ENCODE measurements at places on chromosomes 7 and 10.

GRCh38 chr7:47573758-47574481 is 8.0 kb downstream of the TNS3 start:
- DNase-seq, result no peak

- DNase-seq, result no peak
These were observed 8.8 kb downstream of the ITGB1 start for GRCh38 chr10:32949221-32949678.

DNA sequence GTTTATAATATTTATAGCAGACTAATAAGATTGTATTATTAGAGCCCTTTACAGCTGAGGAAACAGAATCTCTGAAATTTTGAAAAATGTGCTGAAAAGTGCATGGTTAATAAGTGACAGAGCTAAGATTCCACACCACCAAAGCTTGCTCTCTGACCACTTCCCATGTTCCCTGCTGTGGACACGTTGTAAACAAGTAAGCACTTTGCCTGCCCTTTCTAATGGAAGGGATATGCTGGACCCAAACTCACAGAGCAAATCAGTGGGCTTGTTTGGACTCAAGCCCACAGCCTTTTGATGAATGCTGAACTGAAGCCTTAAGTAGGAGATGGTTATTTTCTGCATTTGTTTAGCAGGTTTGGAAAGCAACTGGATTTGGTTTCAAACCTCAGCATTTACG is 214.0 kb upstream of the TMEM72 start:
- no peak for DNase-seq

DNA sequence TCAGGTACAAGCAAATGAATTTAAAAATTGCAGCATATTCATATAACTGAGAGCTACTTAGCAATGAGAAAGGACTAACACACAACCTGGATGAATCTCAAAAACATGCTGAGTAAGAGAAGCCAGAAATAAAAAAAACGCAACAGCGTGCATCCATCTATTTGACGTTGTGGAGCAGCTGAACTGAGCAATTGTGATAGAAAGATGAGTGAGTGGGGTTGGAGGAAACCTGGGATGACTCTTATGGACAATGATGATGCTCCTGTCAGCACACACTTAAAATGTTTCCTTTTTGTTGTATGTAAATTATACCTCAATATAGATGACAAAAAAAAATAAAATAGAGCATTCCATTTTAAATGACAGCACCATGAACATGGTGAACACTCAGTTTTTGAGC is 36.0 kb upstream of the AKR1E2 start:
- no peak for DNase-seq

- DNase-seq, result no peak
These were observed 29.5 kb downstream of the LYZL2 start for GRCh38 chr10:30600005-30600404.

GRCh38 chr10:132738454-132739224 is 47.3 kb downstream of the NKX6-2 start:
- no peak for DNase-seq

GRCh38 chr7:8442051-8442813 is 8.8 kb downstream of the NXPH1 start:
- DNase-seq, result no peak

DNA sequence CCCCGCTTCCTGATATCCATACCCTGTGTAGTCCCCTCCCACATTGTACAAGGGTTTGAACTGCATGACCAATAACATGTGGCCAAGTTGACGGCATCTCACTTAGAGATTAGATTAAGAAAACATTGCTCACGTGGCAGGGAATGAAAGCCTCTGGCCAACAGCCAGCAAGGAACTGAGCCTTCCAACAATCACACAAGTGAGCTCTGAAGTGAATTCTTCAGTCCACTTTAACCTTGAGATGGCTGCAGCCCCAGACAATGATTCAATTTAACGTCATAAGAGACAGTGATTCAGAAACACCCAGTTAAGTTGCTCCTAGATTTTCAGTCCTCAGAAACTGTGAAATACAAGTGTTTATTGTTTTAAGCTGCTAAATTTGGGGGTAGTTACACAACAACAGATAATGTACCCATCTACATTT is 165.9 kb upstream of the PLXNA4 start:
- peak; percentile 47 for DNase-seq

DNA sequence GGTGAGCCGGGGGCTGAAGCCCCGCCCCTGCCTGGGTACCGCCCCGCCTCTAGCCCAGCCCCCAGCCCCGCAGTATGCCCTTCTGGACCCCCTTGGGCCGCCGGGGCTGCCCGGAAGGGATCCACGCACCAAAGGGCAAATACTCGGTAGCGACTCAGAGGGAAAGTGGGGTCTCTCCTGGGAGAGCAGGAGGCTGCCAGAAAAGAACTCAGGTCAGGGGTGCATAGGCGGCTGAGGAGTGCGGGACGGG is 796 bp downstream of the FBXL15 start:
- DNase-seq, result no peak

DNA sequence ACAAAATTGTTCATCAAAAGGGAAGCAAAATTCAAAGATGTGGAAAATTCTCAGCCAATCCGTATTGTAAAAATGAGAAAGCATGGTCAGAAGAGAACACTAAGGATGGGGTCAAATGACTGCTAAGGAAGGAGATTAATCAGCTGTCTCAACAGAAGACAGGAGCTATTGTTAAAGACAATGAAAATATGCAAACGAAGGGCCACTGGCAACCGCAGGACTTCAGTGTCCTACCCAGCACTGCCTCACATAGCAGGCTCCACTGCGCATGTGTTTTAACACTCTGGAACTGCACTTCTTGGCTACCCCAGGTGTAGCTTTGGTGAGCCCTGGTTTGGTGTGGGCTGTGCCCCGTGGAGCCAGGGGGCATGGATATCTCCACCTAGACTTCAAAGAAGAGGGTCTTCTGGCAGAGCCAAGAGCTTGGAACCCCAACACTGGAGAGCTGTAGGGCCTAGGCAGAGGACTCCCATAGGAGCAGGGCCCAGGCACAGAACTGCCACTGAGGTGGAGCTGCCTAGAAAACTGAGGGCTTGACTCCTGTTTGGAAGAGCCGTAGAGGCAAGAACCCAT is 176.2 kb upstream of the GDF10 start:
- DNase-seq, result no peak

DNA sequence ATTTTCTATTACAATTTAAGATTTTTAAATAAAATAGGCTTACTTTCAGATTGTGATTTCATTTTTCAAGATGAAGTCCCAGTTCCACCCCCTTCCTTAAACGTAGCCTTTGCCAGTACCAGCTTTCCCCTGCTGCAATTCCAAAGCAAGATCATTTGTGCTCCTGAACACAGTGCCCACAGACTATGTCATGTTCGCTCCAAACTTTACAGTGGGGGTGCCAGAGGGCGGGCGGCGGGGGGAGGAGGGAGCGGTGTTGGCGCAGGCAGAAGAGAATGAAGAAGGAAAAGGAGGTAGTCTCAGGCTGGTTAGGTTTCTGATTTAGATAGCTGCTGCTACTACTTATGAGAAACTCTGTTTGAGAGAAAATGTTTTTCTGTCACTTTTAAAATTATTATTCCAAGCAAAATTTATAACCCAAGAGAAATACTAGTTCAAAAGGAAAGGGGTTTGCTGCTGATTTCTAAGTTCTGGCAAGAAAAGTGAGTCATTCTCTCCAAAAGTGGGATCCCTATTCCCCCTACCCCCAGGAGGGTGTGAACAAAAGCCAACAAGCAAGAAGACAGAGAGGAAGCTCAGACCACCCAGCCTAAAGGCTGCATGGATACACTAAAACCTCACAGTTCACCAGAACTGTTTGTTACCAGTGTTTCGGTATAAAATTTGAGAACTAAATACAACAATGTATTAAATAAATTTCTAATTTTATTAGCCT is 109.6 kb downstream of the SRPK2 start:
- DNase-seq, result no peak

DNA sequence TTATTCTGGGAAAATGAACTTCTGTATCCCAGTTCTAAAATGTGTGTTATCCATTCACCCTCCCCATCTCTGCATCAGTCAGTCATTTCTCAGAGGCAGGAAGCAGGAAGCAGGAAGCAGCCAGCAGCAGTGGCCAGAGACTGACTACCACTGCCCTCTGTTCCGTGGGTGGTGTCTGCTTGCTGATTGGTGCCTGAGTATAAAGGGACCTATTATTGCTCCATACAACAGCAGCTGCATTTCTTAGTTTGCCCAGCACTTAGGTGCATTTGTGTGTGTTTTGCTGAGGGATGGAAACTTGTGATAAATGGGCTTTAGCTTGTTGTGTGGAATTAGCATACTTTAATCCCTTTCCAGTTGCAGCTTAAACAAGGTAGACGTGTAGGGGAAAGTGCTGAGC is 582.2 kb downstream of the SORCS1 start:
- DNase-seq, result no peak

DNA sequence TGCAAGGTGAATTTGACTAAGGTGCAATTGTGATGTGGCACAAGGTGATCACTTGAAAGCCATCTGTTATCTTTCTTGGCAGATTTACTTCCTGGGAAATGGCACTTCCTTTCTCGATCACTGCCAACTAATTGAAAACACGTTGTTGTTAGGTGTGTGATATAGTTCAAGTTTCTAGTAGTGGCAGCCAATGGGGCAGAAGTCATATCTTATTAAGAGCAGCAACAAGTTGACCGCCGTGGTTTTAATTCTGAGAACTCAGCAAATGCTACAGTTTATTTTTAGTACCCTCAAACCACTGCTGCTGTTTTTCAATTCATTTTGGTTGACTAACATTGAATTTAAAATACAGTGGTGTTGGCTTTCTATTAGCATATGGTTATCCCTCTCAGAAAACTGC is 1.6 kb downstream of the CHN2 start:
- DNase-seq, result no peak

GRCh38 chr10:128695931-128696330 is 569.7 kb upstream of the MKI67 start:
- DNase-seq, result no peak

- no peak for DNase-seq
These were observed 115.5 kb downstream of the GFRA1 start for GRCh38 chr10:116157485-116157884.

DNA sequence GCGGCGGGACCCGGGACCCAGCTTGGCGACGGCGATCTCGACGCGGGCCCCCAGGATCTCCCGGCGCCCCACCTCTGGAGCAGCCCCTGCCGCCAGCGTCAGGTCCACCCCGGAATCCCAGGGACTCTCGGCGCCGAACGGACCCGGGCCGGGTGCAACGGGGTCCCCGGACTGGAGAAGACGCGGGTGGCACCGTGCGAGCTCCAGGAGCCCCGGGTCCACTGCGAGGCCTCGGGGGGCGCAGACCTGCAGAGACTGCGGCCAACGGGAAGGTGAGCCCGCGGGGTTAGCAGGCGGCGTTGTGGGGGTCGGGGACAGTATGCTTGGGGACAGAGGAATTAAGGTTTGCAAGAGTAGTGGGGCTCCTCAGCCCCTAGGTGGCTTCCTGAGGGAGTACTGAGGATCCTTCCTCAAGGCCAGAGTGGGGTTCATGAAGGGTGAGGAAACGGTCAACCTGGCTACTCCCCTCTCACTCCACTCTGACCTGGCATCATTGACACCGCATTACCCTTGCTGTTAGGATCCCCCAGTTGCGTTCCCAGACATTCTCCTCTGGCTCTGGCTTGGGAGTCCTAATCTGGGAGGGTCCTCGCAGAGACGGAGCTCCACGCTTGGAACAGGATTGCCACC is 353 bp downstream of the EPHB6 start:
- DNase-seq, result no peak

DNA sequence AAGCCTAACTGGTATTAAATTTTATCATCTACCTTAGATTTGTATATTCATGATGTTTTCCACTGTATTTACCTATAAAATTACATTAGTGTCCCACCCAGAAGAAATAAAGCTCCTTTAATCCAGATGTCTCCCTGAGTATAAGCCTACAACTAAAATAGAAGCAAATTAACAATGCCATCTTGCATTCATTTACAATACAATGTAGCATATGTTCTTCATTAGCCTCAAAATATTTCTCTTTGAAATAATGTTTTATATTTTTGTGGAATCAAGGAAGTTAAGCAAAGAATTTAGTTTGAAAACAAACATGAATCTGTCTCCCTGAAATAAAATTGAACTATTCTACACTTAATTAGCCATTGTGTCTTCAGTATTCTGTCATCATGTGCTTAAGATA is 112.3 kb downstream of the CACNA2D1 start:
- DNase-seq, result no peak

DNA sequence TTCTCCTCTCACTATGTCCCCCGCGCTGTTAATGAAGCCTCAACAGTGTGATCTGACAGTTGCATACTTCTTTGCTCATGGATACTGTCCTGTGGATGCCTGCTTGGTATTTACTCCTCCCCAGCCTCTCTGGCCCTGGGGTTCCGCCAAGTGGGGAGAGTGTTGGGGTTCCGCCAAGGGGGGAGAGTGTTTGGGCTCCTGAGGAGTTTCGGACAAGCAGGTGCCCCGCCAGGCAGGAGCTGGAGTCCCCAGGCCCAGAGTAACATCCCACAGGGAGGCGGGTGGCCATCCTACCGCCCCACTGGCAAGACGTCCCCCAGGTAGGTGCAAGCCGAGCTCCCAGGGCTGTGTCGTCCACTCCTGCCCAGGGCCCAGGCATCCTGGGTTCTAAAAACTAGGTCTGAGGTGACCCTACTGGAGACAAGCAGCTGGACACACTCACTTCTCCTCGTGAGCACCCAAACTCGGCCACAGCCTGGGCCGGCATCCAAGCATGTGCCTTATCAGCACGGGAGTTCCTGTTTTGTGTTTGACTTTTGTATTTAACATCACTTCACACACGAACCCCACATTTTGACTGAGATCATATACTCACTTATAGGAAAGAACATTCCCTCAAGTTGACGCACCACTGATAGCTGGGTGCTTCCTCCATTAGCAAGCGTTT is 34.2 kb downstream of the CAMK2B start:
- peak; percentile 7 for DNase-seq

GRCh38 chr10:129530581-129530980 is 63.5 kb downstream of the MGMT start:
- DNase-seq, result no peak

DNA sequence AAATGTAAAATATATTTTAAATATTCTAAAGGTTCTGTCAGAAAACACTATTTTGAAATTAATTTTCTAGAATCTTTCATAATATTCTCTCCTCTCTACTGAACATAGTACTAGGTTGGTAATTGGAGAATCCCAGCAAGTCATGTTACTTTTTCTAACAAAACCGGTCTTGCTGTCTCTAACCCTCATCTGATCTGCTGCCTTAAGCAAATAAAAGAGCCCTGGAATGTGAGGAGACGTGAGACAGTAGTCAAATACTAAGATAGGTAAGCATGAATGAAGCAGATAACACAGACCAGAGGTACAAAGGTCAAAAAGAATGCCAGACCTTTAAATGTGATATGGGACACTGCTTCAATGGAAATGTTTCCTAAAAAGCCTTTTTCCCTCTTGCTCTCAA is 462.4 kb upstream of the NUPR2 start:
- no peak for DNase-seq

DNA sequence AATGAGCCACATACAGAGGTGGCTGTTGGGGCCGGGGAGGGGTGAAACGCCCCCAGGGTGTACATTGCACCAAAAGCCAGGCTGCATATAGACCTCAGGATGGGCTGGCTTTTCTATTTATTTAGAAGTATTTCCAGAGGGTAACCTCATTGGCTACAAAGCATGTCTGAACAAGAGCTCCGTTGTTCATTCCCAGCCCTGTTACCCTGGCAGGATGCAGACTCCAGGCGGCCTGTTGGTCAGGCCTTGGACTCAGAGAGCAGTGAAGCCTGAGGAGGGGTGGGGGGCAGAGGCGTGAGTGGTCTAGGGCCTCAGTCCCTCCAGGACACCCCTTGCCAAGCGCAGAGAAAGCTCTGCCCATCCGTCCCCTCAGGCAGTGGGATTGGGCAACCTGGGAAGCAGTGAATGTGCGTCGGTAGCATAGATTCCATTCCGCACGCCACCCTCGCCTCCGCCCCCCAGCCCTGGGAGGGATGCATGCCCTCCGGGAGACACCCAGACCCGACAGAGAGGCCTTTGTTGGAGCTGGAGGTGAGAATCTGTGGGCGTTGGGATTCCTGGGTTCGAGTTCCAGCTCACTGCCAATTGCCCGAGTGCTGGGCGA is 41.9 kb downstream of the TCF7L2 start:
- DNase-seq, result no peak

Measured in HS-27A (cell line).